Posterior cingulate gyrus (tissue), 11 donors: ENCODE measurements at places on chromosomes 11 and 22.

DNA sequence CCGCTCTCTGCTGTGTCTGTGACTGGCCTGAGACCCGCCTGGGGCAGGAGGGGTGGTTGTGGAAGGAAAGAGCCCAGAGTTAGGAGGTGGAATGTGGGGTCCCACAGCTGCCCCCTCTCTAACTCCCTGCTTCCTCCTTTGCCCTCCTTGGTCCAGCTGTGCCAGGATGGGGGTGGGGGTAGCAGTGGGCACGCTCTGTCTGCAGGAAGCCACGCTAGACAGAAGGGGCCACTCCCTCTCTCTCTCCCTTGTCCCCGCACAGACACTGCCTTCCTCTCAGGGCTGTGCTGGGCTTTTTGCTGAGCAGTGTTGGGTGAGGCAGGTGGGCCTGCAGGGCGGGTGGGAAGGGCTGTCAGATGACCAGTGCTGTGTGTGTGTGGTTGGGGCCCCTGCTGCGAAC, 2.0 kb upstream of the SOX10 start:
- DNase-seq = no peak

- no peak for DNase-seq
These were observed 5.7 kb downstream of the AP2A2 start for GRCh38 chr11:931385-931784.

DNA sequence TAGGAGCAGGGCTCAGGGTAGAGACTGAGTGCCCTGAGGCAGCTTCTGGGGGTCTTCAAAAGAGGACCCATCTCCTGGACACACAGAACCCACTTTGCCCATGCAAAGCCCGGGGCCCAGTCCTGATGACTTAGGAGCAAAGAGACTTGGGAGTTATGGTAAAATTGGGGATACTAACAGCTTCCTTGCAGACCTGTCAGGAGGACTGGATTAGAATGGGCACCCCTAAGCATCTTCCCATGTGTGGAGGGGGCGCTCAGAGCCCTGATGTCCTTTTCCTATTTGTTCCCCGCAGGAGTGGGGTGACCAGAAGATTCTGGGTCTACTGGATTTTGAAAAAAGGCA, 100.0 kb downstream of the WNT7B start:
- DNase-seq = no peak

DNA sequence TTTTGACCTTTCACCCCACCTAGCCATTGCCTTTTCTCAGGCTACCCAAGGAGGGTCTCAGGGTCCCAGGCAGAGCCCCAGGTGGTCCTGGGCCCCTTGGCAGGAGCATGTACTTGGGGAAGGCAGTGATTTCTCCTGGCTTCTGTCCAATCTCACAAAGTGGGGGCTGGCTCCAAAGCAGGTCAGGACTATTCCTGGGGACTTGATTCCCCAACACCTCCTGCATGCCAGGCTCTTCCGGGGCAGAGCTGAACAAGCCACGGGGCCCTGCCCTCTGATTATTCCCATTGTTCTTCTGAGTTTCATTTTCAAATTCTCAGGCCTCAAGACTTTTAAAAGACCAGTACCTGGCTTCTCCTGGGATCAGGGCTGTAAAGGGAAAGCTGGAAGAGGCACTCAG, 1.5 kb upstream of the TCF20 start:
- DNase-seq = no peak

- no peak for DNase-seq
These were observed 60.4 kb upstream of the PAX6 start for GRCh38 chr11:31871310-31872075.
